ENCODE measurements at places on chromosomes 1 and 21.

DNA sequence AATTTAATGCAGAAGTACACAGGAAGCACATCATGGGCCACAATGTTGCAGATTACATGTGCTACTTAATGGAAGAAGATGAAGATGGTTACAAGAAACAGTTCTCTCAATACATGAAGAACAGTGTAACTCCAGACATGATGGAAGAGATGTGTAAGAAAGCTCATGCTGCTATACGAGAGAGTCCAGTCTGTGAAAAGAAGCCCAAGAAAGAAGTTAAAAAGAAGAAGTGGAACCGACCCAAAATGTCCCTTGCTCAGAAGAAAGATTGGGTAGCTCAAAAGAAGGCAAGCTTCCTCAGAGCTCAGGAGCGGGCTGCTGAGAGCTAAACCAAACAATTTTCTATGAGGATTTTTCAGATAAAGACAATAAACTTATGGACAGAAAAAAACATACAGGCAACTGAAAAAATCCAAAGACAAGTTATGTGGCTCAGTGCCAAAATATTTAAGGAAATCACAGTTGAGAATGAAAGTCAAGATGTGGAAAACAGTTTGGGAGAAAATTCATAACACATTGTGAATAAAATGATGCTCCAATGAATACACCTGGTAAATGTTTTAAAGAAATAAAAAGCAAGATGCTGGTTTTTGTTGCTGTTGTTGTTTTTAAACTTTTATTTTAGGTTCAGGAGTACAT is 2.8 kb upstream of the ZNF644 start:
- no peak for DNase-seq

DNA sequence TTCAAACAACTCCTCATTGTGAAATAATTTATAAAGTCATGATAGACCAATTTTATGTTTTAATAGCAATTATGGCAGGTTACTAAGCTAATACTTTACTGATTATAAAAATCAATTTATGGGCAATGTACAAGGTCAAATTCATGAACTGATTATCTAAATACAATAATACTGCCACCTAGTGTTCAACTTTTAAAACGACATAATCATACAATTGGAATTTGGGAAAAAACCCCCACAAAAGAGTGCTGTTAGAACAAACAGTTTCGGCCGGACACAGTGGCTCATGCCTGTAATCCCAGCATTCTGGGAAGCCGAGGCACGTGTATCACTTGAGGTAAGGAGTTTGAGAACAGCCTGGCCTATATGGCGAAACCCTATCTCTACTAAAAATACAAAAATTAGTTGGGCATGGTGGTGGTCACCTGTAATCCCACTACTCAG is 14.0 kb downstream of the GTF2B start:
- DNase-seq = no peak

- no peak for DNase-seq
Observed at GRCh38 chr21:24027396-24027795, 1579.9 kb downstream of the MRPL39 start.

DNA sequence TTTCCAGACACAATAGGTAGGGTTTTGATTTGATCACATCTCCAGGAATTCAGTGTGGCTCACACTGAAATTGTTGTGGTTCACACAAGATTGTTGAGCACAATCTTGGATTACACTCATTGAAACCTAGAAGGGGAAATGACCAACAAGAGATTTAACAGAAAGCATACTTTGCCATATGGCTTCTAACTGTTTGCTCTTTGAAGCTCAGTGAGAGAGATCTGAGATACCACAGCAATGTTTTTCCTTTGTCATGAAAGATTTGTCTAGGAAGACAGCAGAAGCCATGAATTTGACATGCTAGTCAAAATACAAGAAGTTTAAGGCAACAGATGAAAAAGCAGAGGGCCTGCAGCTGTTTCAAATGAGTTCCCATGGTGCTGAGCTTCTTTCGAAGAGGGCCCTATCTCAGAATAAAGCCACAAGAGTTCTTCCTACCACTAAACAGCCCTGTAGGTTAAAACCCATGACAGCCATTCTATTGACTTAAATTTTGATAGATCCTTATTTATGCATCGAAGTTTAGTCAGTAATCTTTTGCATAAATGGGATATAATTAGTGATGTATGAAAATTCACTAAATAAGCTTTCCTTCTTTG is 650.4 kb downstream of the LTN1 start:
- no peak for DNase-seq

DNA sequence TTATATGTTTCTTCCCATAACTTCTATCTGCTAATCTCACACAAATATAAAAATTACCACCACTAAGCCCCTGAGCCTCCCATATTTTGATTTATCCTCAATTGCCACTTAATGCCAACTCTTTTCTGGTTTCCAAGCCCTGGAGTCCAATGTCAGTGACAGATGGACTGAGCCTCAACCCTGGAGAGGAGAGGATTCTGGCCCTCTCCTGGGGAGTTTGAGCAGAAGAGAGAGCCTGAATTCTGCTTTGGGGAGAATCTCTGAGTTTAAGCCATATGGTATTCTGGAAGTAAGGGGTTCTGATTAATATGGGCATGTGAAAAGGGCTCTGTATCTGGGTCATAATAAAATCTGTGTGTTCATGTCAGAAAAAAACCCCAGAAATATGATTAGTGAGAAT is 8.5 kb downstream of the CADM3 start:
- no peak for DNase-seq

DNA sequence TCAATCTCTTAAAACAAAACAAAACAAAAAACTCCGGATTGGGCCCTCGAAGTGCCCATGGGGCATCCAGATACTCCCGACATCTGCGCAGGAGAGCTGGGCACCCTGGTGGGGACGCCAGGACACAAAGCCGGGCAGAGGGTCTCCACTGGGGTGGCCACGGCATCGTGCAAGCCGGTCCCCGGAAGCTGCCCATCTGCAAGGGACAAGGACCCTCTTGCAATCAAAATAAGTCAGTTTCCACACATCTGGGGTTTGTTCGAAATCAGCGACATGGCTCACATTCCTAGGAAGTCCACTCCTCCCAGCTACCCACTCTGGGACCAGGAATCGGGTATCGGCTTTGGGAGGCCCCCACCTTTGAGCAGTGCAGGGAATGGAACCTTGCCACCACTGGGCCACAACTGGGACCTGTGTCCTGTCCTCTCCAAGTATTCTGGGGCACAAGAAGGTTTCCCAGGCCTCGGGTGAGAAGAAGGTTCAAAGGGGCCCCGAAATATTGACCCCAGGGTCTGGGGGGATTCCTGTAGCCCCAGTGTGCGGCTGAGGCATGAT is 4.6 kb upstream of the PRDM16 start:
- DNase-seq = no peak

- DNase-seq = no peak
Observed at GRCh38 chr1:7749126-7749525, 22.0 kb upstream of the VAMP3 start.

- no peak for DNase-seq
Observed at GRCh38 chr1:207805841-207806421, 54.1 kb downstream of the CD46 start.

DNA sequence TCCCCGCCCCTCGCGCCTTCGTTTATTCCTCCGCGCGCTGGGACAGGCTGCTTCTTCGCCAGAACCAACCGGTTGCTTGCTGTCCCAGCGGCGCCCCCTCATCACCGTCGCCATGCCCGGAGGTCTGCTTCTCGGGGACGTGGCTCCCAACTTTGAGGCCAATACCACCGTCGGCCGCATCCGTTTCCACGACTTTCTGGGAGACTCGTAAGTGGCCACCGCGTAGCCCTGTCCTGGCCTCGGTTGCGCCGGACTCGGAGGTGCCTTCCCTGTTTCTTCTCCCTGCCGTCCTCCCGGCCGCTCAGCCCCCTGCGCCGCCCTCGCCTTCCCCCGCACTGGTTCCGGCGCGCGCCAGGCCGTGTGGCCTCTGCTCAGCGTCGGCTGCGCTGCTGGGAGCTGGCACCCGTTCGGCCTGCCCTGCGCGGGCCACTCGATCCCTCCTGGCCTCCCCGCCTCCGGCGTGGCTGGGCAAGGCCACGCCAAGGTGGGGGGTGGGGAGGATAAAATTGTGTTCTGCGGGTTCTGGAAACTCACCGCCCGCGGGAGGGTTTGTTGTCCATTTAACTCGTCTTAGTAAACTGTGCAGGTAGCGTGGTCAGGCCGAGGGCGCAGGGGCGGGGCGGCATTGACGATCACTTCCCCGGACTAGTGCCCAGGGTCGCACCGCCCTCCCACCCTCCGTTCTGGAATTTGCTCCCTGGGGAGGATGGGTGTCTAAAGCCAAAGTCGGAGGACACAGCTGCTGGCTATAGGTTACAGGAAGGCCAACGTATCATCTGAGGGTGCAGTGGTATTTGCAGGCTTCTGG is at the start of gene PRDX6:
Gene PRDX6, plus strand, starts transcription at position 50 of the 808 bp plus-strand sequence. Its CDS starts 63 bp downstream, at position 113.
- DNase-seq = no peak

- DNase-seq = no peak
Observed at GRCh38 chr1:59071289-59071688, 225.6 kb upstream of the FGGY start.

DNA sequence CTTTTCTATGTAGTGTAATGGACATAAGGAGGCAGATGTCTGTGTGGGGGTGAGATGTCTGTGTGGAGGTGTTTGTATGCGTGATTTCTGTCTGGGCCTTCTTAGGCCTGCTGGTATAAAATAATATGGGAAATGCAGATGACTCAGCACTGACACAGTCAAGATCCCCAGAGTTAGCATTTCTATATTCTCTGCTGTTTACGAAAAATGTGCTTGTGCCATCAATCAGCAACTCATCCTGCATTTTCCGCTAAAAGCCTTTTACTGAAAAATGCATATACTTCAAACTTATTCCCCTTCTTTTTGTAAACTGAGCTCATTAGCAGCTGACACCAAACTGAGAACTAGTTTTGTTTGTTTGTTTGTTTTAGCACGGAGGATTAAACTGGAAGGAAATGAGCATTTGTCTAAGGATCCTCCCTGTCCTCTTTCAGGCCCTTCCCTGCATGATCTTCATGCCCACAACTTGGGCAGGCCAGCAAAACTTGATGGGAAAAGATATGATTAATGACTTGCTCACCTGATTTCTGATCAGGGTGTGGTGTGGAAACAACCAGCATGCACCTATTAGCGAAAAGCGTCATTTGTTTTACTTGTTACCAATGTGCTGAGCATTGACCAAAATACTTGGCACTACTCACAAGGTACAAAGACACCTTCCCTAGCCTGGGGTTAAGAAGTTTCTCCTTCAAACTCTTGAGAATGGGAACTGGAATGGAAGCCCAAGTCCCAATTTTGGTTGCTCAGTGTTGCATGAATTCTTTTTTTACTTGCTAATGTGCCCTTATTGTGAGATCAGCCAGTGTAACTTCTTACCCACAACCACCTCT is 77.4 kb downstream of the NDUFS5 start:
- no peak for DNase-seq

DNA sequence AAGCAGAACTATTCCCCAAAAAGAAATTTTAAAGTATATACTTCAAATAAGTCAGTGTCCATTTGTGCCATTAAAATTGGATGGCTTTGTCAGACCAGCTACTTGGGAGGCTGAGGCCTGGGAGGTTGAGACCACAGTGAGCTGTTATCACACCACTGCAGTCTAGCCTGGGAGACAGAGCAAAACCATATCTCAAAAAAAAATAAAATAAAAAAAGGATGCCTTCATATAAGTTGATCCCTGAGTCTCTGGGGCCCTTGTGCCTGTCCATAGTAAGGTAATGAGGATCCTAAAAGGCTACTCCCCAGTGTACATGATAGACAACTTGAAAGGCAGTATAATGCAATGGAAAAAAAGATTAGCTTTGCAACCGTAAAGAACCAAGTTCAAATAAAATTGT is 81.2 kb upstream of the BARHL2 start:
- DNase-seq = no peak
